ENCODE measurements at places on chromosomes 2 and 18. TPM values are rescaled to one million over a fixed set of nuclear protein-coding genes. Genes with fewer than 3 reads are reported as not detected.

- no peak for DNase-seq
Measured at GRCh38 chr2:162072181-162072702, 1.8 kb downstream of the DPP4 start.

Gene MARCO
- not detected for polyA plus RNA-seq

- no peak for DNase-seq
Measured at GRCh38 chr2:120398051-120398995, 52.4 kb downstream of the INHBB start.

- no peak for DNase-seq
Measured at GRCh38 chr2:239035361-239035814, 187.5 kb downstream of the TWIST2 start.

Gene RBKS
- polyA plus RNA-seq = 8.9 TPM

GRCh38 chr2:11102956-11103860 lies 52.1 kb upstream of the SLC66A3 start:
- no peak for DNase-seq

- DNase-seq = no peak
Measured at GRCh38 chr2:46284796-46285195, 12.4 kb upstream of the EPAS1 start.

Gene SIX2
- polyA plus RNA-seq = 21.6 TPM

- DNase-seq = peak; percentile 19
Measured at GRCh38 chr2:229800997-229801754, 86.8 kb upstream of the DNER start.

DNA sequence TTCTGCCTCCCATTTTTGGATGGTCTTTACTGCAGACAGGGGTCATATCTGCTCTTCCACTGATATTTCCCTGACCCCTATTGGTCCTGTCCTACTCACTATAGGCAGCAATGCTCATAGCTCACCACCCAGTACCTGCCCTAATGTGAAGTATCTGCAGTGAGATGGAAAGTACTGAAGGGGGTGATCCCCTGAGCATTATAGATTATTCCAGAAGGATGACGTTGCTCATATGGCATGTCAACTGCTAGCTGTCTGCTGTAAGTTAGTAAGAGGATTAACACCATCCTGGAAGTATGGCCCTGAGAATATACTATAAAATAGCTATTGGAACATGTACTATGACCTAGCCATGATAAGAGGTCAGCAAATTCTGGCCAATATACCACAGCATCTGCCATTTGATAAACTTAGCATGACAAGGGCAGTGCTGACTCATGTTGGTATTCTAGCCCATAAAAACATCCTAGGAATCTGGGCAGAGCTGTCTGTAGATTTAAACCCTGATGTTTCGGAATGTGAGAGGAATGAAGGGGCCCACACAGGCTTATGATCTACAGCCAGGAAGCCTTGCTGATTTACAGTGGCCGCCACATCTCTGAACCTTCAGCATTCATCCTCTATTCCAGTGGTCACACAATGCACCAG lies 451.4 kb downstream of the TNS1 start:
- no peak for DNase-seq

Gene SOCS6
- 32.5 TPM for polyA plus RNA-seq

DNA sequence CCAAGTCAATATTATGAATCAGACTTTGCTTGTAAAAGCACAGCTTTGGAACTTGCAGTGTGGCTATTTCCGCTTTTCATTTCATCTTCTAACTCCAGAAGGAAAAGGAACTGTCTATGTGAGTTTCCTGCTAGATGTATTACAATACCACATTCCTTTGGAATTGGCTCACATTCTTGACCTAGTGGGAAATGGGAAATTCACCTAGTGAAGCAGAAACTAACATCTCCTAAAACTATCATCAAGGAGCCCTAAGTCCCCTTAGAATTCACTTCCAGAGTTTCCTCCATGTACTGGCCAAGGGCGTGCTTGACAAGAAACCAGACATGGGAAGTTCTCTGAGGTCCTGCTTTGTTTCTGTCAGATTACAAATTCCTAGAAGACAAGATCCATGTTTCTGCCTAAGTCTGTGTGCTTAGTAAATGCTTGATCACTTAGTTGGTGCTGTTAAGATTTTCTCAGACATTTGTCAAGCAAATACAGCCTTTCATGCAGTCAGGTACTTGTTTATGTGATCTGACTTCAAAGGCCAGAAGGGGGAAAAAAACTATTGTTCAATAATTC lies 275.7 kb upstream of the FN1 start:
- no peak for DNase-seq

Measured in right renal cortex interstitium (tissue), 3 donors.